ENCODE measurements at places on chromosomes 3 and 15.

DNA sequence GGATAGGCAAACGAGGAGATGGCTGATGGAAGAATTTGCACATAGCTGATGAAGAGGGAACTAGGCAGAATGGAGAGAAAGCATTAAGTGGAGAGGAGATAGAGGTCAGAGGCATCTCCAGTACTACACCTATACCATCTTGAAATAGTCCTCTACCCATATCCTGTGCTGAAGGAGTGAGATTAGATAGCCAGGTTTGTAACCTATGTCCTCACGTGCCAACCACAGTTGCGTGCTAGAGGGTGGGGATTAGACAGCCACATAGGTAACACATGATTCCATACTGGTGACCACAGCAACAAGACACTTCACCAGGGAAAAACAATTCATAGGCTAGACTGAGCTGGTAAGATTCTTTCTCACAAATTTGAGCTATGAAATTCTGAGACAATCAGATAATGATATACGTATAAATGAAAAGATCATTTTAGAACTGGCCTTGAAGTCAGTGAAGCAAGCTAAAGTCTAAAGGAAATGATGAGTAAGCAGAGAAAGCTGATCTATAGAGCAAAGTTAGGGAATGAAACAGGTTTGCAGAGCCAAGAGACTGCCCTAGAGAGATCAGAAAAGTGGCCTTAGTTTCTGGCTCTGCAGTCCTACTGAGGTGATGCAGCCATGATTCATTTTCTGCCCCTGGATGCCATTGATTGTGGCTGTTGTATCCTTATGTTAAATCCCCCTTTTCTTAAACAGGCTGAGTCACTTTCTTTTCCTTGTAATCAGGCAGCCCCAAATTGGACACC lies 17.7 kb downstream of the MYNN start:
- DNase-seq = no peak

DNA sequence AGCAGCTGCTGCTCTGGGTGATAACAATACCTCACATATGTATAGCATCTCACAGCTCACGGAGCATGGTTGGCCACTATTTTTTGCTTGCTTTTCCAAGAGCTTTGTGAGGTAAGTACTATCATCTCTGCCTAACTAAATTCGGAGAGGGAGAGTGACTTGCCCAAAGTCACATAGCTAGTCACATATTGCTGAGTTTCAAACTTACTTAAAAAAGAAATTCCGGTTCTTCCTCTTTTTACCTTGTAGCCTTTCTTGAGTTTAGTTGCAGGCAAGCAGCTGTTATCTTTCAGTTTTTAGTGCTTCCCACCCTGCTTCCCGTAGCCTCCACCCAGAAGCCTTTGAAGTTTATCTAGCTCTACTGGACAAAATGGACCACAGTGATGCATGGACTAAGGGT lies 309.2 kb downstream of the PDCD6IP start:
- DNase-seq = no peak

DNA sequence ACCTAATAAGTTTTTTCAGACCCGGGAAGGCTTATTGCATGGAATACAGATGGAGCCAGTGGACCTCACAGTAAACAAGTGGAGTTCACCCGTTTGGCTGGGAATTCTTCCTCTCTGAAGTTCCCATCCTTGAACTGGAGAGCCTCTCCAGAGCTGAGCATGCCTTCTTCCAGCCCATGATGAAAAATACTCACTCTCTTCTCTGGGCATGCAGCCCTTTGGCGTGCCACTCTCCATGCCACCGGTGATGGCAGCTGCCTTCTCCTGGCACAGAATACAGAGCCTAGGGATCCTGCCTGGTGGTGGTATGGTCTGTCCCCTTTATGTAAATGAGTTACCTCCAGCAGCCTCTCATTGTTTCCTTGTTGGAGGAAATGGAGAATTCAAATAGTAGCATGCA lies 150.8 kb downstream of the LEKR1 start:
- DNase-seq = no peak

GRCh38 chr15:78533331-78533730 lies 6.9 kb upstream of the PSMA4 start:
- DNase-seq = no peak

DNA sequence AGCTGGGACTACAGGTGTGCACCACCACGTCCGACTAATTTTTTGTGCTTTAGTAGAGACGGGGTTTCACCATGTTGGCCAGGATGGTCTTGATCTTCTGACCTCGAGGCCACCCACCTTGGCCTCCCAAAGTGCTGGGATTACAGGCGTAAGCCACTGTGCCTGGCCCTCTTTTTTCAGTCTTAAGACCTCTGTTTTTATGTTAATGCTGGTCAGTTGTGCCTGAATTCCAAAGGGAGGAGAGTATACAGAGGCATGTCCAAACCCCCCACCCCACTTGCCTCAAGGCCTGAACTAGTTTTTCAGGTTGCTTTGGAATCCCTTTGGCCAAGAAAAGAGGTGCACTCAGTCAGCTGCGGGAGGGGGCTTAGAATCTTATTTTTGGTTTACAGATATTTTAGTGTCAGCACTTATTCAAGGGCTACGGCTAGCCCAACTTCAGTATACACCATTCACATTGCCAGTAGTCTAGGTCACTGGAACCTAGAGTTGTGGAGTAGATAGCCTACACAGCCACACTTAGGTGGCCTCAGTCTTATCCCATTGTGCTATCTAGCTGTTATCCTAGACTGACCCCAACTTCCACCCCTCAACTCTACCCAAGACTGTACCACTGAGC lies 128.0 kb upstream of the TPM1 start:
- DNase-seq = no peak

- DNase-seq = no peak
Measured at GRCh38 chr3:136186846-136187245, 9.3 kb downstream of the MSL2 start.

GRCh38 chr15:67836134-67836455 lies 3.8 kb downstream of the RNU6-1 start:
- DNase-seq = no peak

DNA sequence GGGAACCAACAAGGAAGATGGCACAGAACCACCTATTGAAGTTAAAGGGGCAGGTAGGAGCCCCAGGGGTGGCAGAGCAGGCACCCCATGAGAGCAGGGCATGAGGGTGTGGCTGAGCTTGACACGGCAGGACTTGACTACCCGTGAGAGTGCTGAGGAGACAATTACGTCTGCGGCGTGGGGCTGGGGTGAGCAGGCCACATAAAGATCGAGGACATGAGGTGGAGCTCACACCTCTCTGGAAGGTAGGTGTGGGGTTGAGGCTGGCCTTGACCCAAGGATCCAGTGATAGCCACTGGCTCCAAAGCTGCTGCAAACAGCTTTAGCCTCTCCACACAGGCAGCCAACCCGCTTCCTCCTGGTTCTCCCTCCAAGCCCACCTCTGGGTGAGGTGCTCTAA lies 64.5 kb downstream of the PCSK6 start:
- no peak for DNase-seq

- no peak for DNase-seq
Measured at GRCh38 chr3:97957617-97958311, 14.5 kb downstream of the RIOX2 start.

- no peak for DNase-seq
Measured at GRCh38 chr15:59105854-59106253, 908 bp downstream of the CCNB2 start.

DNA sequence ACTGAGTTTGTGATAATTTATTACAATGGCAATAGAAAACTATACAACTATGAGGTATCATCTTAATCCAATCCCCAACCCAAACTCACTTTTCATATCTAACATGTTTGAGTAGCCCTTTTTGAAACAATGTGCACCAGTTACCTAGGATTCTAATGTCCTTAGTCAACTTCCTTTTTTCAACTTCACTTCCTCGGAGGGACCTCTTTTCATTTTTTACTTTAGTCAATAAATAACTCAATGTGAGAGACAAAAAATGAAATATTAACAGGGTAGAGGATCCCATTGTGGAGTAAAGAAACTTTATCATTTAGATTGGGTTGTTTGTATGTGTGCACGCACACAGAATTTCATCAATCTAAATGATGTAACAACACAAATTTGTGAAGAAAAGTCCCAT lies 193.6 kb upstream of the LRRC3B start:
- no peak for DNase-seq

DNA sequence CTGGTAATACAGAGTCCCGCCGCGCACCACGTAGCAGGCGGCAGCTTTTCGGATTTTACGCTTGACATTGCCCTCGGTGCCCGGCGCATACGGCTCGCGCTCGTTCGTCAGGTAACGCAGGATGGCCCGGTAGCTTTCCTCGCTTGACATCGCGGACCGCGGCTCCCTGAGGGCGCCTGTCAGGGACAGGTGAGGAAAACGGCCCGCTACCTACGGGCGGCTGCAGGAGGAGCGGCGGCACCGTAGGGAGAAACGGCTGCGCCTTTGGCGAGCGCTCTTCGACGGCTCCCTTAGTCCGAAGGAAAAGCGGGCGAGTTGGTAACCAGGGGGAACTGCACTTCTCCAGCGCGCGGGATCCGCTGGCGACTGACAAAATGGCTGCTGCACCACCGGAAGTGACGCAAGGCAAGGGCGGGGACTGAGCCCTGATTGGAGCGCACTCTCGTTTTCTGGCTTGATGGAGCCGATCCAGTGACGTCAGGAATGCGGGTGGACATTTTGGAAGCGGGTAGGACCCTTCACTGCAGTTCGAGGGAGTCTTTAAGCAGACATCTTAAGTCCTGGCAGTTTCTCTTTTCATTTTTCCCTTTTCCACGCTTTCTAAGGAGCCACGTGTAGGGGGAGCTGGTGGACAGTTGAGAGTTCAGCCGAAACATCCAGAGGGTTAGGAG lies at the start of gene ZBTB11:
Gene ZBTB11 (minus strand): TSS at position 368 of the 671 bp plus-strand sequence. CDS start 218 bp downstream, at position 150.
- peak; percentile 99 for DNase-seq

- no peak for DNase-seq
Measured at GRCh38 chr15:75682181-75683135, 30.2 kb downstream of the CSPG4 start.

DNA sequence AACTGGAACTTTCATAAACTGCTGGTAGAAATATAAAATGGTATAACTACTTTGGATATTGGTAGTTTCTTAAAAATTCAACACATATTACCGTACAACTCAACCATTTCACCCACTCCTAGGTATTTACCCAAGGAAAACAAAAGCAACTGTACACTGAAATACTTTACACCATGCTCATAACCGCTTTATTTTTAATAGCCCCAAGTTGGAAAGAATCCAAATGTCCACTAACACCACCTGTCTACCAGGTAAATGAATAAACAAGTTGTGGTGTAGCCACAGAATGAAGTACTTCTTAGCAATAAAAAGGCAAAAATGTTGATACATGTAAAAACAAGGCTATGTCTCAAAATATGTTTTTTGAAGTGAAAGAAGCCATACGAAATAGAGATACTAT lies 215.9 kb upstream of the PEX5L start:
- DNase-seq = peak; percentile 69

- no peak for DNase-seq
Measured at GRCh38 chr15:34789326-34789725, 6.0 kb downstream of the ACTC1 start.

DNA sequence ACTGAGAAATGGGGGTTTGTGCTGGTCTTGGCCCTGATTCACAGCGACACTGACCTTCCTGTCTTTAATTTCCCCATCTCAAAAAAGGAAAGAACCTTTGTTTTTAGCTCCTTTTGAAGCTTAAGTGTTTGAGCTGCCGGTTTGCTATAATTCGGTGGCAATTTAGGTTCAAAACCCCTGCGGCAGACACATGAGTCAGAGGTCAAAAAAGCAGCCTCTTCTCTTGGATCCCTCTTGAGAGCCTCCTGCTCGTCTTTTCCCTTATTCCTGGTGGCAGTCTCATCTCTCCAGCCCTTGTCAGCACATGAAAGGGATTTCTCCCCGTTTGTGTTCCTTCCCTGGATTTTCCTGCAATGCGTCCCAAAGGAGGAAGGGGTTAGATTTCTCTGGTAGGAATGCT lies 64.5 kb downstream of the GRIP2 start:
- DNase-seq = no peak

GRCh38 chr3:124296406-124296805 lies 304.5 kb upstream of the ROPN1 start:
- DNase-seq = no peak

DNA sequence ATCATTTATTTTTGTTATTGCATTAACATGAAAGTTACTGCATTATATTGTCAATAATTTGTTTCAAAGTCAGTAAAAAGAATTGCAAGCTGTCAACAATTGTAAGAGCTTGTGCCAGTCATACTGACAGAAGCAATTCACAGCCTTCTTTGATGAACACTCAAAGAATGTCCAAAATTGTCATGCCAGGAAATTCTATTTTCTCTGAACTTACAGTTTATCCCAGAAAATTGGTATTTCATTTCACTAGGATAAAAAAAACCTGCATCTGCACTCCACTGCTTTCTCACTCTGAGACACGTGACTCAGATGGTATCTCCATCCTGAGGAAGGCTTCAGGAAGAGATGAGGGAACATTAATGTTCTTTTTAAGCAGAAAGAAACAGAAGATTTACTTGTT lies 332.6 kb upstream of the CCDC54 start:
- DNase-seq = no peak

GRCh38 chr3:133514418-133514817 lies 59.1 kb upstream of the CDV3 start:
- DNase-seq = no peak

DNA sequence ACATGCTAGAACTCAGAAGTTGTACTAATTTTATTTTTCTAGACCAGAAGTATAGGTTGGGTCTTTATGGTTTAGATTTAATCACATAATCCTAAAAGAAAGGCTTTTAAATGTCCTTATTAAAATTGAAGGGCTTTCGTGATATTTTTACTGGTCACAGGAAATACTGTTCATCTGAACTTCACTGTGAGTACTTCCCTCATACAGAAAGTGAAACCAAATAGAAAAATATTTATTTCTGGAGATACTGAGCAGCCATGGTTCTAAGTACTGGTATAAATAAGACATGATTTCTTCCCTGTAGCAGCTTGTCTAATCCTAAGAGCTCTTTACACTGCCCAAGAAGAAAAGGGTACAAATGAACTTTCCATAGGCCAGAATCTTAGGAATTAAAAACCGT lies 2.0 kb downstream of the SNRK start:
- DNase-seq = no peak

GRCh38 chr15:68642491-68642845 lies 63.7 kb downstream of the CORO2B start:
- no peak for DNase-seq

DNA sequence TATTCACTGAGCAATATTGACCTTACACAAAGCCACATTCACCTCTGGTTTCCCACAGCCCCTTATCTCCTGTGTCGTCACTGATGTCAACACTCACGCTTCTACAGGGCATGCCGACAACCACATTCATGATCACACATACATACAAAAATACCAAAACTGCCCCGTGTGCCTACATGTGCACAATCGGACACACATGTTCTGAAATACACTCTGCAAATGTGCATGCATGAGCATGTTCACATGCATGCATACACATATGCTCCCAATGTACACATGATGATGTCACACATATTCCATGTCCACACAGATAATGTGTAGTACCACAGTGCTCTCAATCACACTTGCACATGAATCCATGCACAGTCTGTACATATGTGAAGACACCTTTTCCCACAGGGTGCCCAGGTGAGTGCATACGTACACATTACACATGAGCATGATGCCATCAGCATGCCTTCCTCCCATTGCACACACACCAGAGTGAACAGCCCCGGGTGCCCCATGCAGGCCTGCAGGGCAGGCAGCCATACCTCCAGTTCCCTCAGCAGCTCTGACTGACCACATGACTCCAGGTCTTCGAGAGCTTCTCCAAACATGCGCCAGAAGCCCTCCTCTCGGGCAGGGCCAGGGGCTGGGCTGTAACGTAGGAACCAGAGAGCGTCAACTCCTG lies 37.0 kb downstream of the GRIP2 start:
- DNase-seq = no peak

Data from epithelial cell of prostate (primary cell).